RPMI7951 (cell line): ENCODE measurements at places on chromosomes 5 and 9.
A peak's percentile ranks its signal among the peaks of the same experiment; 100 is the strongest.

DNA sequence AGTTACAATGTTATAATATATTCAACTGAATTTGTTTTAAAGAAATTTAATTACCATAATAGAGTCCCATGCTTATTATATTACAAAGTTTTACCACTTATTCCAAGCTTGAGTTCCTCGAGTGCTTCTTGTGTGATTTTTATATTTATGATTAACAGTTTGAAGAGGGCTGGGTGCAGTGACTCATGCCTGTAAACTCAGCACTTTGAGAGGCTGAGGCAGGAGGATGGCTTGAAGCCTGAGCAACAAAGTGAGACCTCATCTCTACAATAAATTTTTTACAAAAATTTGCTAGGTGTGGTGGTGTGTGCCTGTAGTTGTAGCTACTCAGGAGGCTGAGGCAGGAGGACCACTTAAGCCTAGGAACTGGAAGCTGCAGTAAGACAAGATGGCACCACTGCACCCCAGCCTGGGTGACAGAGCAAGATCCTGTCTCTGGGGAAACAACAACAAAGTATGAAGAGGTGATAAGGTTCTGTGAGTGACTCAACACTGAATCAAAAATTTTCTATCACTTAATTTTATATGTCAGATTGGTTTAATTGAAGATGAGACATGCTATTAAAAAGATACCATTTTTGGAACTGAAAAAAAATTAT is 9.2 kb downstream of the POC5 start:
- DNase-seq: peak; percentile 1

GRCh38 chr9:109409773-109410397 is 88.2 kb downstream of the PTPN3 start:
- DNase-seq: no peak

- DNase-seq: peak; percentile 29
Observed at GRCh38 chr5:123785162-123786071, 273.4 kb downstream of the CSNK1G3 start.

DNA sequence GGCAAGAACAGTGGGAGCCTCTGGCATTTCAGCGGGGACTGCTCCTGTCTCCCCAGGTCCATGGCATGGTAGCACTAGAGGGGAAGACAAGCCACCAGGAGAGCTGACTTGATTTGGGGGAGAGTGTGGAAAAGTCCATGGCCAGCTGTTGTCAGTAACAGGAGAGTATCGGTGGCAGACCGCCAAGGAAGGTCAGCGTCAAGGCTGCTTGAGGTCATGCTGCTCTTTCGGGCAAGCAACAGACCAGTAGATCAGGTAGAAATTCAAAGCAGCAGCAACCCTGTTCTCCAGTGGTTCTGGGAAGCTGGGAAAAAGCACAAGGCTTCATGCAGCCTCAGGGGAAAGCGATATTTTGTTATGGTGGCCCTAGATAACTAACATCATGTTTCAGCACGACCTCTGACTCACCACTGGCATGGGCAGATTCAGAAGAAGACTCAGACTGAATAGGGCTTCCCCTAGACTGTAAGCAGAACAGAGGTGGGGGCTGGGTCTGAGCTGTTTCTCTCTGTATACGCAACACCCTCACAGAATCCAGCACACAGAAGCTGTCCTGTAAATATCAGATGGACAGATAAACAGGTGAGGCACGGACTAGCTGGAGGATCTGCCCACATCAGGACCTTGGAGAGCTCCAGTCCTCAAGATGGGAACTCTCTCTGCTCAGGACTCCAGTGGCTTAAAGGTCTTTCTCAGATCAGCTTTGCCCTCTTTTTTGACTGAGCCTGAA is 35.2 kb upstream of the PLEKHG4B start:
- peak; percentile 48 for DNase-seq

GRCh38 chr9:7879551-7880245 is 80.1 kb upstream of the DMAC1 start:
- no peak for DNase-seq

DNA sequence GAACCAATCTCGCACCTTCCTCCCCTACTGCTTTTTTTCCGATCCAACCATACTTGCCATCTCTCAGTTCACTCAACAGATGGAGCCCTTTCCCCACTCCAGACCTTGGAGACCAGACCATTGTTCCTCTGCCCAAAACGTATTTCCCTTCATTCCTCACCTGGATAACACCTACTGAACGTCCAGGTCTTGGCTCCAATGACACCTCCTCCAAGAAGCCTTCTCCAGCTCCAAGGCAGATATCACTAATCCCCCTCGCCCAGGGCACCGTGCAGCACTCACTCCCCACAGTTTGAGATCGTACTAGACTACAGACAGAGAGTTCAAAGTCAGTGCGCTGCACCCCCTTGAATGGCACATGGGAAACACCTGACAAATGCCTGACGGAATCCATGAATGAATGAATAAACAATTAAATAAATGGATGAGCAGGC is 47.1 kb upstream of the AKNA start:
- DNase-seq: peak; percentile 15

DNA sequence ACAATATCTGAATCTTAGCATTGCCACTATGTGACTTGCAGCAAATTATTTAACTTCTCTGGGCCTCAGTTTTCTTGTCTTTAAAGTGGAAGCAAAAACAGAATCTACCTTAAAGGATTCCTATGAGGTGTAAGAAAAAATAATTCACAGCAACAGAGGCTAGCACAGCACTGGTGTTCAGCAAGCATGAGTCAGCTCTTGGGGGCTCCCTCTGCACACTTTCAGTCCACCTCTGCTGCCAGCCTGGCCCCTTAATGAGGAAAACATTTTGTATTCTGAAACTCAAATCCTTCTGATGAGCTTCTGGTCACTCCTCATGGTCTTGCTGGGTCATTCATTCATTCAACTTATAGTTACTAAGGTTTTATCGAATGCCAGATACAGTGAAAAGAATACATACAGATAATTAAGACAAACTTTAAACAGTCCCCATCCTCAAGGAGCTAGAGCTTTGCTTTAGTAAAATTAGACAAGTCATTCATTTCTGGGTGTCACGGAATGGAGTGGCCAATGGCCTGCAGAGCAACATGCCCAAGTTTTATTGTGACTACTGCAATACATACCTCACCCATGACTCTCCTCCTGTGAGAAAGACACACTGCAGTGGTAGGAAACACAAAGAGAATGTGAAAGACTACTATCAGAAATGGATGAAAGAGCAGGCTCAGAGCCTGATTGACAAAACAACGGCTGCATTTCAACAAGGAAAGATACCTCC is 26.8 kb upstream of the IQGAP2 start:
- DNase-seq: no peak

DNA sequence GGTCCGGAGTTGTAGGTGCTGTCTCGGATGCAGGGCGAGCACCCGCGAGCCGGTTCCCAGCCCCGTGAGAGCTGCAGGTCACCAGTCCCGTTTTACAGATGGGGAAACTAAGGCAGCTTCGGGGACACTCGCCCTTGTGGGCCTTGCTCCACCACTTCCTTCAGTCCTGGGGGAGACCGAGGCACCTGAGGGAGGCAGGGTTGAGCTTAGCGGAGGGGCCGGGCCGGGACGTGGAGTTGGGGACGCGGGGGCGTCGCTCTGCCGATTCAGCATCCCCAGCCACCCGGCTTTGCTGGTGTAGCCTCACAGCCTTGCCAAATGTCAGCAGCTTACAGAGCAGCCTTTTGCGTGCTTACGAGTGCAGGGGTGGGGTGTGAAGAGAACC is 530 bp downstream of the BBLN start:
- DNase-seq: peak; percentile 13

- DNase-seq: no peak
Observed at GRCh38 chr5:19874811-19875210, 113.2 kb downstream of the CDH18 start.

GRCh38 chr5:142821034-142821732 is 51.0 kb downstream of the ARHGAP26 start:
- peak; percentile 33 for DNase-seq

DNA sequence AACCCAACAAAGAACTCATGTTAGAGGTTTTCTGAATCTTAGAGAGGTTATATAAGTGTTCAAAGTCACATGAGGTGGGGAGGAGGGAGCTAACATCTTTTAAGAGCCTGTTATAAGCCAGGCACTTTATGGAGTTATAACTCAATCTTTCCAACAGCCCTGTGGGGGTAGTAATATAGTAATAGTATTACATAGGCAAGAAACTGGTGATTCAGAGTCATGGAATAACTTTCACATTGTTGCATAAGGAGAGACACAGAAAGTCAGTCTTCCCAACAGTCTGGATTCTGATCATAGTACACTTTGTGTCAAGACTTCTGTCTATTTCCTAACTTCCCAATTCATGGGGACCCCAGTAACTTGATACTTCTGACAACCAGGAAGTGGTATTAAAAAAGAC is 89.2 kb downstream of the ACER2 start:
- DNase-seq: peak; percentile 3

DNA sequence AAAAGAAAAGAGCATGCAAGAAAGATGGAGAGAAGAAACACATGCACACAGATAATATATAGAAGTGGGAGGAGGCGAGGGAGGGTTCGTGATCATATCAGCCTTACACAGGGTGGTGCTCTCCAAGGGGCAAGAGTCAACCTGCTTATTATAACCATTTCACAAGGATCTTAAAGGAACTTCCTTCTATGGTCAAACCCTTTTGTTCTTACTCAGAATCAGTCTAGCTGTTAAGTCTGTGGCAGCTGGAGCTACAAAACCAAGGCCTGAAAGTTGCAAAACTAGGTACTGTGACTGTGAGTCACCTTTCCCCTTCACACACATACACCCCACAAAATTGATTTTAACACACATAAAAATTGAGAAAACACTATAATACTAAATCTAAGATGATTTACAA is 18.5 kb upstream of the ERMP1 start:
- peak; percentile 39 for DNase-seq

DNA sequence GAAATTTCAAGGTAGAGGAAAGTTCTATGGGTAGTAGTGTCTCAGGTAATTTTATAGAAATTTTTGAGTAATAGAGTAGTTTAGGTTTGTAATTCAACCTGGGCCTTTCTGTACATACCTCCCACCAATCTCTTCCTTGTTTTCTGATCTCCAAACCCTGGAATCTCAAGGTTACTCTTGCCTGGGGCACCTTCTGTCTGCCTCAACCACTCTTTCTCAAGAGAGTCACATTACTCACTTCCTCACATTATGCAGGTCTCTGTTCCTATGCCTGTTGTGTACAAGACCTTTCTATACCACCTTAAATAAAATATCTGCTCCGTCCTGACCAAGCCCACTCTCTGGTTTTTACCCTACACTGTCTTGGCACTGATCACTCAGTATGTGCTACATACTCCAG is 412.6 kb upstream of the CTNND2 start:
- no peak for DNase-seq

- DNase-seq: no peak
Observed at GRCh38 chr5:146732962-146733361, 145.6 kb downstream of the PPP2R2B start.

GRCh38 chr5:4137781-4138180 is 542.1 kb downstream of the IRX1 start:
- DNase-seq: no peak

DNA sequence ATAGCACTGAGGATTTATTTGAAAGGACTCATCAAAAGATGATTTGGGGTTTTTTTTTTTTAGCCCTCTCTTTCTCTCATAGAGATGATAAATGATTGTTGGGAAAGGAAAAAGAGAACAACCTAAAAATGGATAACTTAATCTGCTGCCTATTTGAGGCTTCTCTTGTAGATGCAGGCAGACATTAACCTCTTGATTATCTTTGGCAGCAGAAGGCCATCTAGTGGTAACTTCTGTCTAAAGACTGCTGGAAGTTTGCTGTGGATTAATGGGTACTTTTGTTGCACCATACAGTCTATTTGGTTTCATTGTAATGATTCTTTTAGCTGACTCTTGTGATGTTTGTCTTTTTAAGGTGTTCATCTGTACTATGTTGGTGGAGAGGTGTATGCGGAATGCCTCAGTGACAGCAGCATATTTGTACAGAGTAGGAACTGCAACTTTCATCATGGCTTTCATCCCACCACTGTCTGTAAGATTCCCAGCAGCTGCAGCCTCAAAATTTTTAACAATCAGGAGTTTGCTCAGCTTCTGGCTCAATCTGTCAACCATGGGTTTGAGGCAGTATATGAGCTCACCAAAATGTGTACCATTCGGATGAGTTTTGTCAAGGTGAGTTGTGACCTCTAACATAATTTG is 18.8 kb downstream of the SMIM32 start:
- DNase-seq: peak; percentile 31

GRCh38 chr9:129768486-129768885 is 15.6 kb upstream of the PTGES start:
- no peak for DNase-seq

- DNase-seq: peak; percentile 54
Observed at GRCh38 chr9:81690251-81690851, 1.0 kb upstream of the TLE1 start.

DNA sequence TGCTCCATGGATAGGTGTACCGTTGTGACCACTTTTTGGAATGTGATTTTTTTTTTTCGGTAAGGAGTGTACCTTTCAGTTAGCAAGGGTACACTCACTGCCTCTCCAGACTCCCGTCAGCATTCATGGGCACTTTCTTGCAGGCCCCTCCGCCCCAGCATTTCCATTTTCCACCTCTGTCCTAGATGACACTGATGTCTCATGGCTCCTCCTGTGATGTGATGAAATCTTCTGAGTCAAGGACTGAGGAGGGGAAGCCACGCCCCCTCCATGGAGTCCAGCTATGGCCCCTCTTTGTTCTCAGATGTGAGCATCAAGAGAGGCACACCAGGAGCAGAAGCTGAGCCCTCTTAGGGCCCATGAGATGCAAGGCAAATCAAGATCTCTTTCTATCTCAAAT is 61.8 kb downstream of the CTSL start:
- DNase-seq: no peak

DNA sequence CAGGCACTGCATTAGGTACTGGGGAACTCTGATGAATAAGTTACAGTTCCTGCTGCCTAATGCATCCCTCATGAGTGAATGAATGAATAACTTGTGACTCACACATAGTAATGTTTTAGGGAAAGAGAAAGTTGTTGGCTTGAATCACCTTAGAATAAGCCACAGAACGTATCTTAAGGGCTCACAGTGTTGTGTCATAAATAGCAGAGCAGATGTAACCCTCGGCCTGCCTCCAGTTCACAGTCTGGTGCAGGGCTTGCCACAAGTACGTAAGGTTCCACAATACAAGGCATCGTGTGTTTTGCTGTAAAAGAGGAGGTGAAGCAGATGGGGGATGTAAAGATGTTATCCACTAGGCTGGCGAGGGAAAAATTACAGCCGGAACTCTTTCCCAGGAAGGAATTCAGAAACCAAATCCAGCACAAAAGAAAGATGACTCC is 218.7 kb downstream of the TRPM3 start:
- DNase-seq: peak; percentile 91

DNA sequence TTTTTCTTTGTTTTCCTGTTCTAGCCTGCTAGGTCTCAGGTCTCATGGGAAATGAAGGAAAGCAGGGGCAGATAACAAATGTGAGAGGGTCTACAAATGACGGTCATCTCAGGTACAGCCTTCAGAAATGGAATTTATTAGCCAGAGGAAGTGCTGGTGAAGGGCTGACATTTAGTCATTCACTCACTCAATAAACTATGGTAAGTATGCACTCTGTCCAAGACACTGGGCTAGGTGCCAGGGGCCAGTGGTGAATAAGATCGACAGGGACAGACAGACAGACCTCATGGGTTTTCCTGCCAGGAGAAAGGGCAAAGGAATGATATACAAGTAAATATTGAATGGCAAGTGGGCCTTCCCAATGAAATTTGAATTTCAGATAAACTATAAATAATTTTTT is 6.3 kb downstream of the PDE6A start:
- DNase-seq: peak; percentile 88

GRCh38 chr9:98363644-98364043 is 108.2 kb upstream of the TBC1D2 start:
- no peak for DNase-seq

- DNase-seq: no peak
Observed at GRCh38 chr9:76707510-76707909, 56.7 kb upstream of the PCA3 start.
